Dermis lymphatic vessel endothelial cell (primary cell): ENCODE measurements at places on chromosomes 1 and 21. TPM values are rescaled to one million over a fixed set of nuclear protein-coding genes. Genes with fewer than 3 reads are reported as not detected.

Gene SLC45A1
- total RNA-seq = 0.95 and 0.98 TPM in 2 replicates

Gene AMY1C
- total RNA-seq = not detected in 2 replicates

Gene SLAMF9
- not detected in 2 replicates for total RNA-seq

Gene ANGPTL3
- not detected in 2 replicates for total RNA-seq

Gene CYP4A11
- total RNA-seq = not detected in 2 replicates

Gene CD2
- not detected in 2 replicates for total RNA-seq

Gene ZNF648
- total RNA-seq = not detected in 2 replicates

Gene CYYR1
- 5.4 and 6.9 TPM in 2 replicates for total RNA-seq

Gene DOP1B
- total RNA-seq = 2.3 TPM in 2 replicates

Gene KANK4
- not detected in 2 replicates for total RNA-seq

Gene RPE65
- total RNA-seq = not detected in 2 replicates
